Stimulated activated CD8-positive, alpha-beta memory T cell treated with anti-CD3 and anti-CD28 coated beads, Interleukin-15, amount 100 ng/mL, for 48 hours (primary cell): ENCODE measurements at places on chromosomes 7 and 10.
A peak's percentile ranks its signal among the peaks of the same experiment; 100 is the strongest.

DNA sequence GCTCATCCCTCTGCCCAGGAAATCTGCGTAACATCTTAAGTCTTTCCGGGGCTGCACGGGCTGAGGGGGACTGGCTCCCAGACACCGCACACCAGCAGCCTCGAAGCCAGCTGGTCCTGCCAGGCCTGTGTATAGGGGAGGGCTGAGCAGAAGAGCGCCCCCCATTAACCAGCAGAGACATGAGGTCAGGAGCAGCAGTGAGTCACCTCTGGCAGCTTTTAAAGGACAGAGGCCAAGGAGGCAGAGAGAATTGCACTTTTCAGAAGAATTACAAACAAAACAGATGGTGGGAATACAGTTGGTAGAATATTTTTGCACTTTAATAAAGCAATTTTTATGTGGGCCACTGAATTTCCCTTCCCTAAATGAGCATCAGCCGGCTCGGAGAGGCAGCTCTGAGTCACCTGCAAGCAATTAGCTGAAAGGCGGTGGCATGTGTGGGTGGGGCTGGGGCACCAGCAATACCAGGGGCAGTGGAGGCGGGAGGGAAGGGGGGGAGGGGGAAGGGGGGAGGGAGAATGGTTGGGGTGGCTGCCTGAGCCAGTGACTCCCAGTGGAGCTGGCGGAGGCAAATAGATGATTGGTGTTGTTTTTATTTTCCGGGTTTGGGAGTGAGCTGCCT, 39.1 kb downstream of the GOLGA7B start:
- DNase-seq, result no peak

- DNase-seq, result no peak
These were observed 440.0 kb downstream of the DNAJB9 start for GRCh38 chr7:109009636-109010035.

- DNase-seq, result no peak
These were observed 27.2 kb downstream of the CCM2 start for GRCh38 chr7:45026984-45027773.

GRCh38 chr7:30249316-30249715, 35.1 kb upstream of the ZNRF2 start:
- no peak for DNase-seq

DNA sequence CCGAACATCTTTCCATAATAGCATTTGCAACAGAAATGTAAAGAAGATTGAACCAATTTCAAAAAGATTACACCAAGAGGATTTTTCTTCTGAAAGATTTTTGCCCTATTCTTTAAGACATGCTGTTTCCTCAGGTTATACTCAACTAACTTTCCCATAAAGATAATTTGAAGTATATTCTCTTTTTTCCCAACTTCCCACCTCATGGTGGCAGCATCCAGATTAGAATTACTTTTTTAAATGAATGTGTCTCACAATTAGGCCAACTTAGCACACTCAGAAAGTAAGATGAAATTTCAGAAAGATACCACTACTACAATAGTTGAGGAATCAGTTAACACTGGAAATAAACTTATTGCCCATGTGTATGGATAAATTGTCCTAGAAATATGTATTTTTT, 178.2 kb upstream of the CSTF2T start:
- no peak for DNase-seq

GRCh38 chr7:97639036-97639435, 92.8 kb upstream of the TAC1 start:
- DNase-seq, result no peak

GRCh38 chr10:51028420-51028819, 45.9 kb upstream of the PRKG1 start:
- no peak for DNase-seq

- no peak for DNase-seq
These were observed 37.7 kb upstream of the LRGUK start for GRCh38 chr7:134089446-134089845.

DNA sequence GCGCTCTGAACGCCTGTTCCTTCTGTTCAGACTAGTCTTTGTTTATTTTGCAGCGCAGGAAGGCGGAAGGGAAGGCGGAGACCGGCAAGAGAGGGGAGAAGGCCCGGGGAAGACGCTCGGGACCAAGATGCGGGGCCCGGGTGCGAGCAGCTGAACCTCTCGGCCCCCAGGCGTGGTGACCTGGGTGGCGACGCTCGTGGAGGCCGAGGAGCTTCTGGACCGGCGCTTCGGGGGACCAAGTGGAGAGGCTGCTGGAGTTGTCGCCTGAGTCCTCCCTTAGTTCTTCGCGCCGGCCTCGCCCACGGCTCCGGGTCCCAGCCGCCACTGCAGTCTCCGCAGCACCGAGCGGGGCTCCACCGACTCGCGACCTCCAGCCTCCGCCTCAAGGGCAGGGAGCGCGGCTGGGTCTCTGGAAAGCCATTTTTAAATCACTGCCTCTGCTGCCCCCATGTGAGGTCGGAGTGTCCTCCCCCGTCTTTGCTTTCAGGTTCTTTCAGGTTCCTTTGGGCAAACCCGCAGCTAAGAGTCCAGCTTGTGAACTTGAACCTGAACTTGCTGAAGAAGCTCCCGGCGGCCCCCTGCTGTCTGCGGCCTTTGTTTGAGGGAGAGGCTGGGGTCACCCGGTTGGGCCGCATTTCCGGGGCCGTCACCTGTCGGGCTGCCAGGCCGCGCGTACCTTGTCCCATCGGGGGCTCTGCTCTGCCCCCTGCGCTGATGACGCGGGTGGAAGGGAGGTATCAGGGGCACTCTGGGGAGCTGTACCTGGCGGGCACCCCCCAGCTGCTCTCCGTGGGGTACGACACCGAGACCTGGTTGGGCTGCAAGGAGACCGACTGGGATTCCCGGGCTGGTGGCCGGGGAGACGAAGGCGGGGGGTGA, 136.0 kb downstream of the KIF20B start:
- DNase-seq, result no peak

- no peak for DNase-seq
These were observed 30.7 kb downstream of the ELFN1 start for GRCh38 chr7:1700536-1701333.

- DNase-seq, result peak; percentile 55
These were observed 48.4 kb downstream of the SHH start for GRCh38 chr7:155763691-155764437.

- DNase-seq, result no peak
These were observed 215.7 kb upstream of the CSTF2T start for GRCh38 chr10:51915031-51915542.

DNA sequence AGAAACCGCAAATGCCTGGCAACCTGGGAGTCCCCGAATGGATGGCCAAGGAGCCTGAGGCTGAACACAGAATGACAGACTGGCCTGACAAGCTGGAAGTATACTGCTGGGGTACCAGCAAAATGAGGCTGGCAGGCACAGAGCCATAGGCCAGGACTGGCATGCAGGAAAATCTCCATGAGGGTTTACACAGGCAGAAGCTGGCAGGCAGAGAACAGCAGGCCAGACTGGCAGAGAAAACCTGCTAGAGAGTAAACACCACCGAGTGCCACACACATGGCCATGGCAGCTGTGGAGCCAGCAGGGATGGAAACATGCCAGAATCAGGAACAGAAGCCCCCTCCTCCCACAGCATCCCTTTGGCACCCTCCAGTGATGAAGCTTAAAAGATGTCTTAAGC, 63.4 kb downstream of the CRPPA start:
- no peak for DNase-seq

- no peak for DNase-seq
These were observed 16.9 kb upstream of the TSPAN14 start for GRCh38 chr10:80437227-80437626.

DNA sequence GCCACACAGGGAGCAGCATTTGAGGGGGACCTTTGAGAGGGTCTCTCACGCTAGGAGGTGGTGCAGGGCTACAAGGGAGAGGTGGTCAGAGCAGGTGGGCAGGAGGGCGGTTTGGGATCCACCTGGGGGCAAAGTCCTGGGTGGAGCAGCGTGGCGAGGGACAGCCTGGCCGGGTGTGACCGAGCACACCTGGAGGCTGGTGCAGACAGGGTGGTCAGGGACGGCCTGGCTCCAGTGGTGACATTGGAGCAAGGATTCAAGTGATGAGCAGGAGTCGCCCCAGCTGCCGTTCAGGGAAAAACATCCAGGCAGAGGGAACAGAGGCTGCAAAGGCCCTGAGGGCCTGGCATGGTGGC, 36.0 kb downstream of the CLIP2 start:
- no peak for DNase-seq
